Liver (tissue), 10 donors: ENCODE measurements at places on chromosomes 7 and 10. TPM values are rescaled to one million over a fixed set of nuclear protein-coding genes. Genes with fewer than 3 reads are reported as not detected.
A peak's percentile ranks its signal among the peaks of the same experiment; 100 is the strongest.

The MOGAT3 gene
- polyA plus RNA-seq, result 7.9 TPM

The ACTA2 gene
- 16.8 TPM for polyA plus RNA-seq

DNA sequence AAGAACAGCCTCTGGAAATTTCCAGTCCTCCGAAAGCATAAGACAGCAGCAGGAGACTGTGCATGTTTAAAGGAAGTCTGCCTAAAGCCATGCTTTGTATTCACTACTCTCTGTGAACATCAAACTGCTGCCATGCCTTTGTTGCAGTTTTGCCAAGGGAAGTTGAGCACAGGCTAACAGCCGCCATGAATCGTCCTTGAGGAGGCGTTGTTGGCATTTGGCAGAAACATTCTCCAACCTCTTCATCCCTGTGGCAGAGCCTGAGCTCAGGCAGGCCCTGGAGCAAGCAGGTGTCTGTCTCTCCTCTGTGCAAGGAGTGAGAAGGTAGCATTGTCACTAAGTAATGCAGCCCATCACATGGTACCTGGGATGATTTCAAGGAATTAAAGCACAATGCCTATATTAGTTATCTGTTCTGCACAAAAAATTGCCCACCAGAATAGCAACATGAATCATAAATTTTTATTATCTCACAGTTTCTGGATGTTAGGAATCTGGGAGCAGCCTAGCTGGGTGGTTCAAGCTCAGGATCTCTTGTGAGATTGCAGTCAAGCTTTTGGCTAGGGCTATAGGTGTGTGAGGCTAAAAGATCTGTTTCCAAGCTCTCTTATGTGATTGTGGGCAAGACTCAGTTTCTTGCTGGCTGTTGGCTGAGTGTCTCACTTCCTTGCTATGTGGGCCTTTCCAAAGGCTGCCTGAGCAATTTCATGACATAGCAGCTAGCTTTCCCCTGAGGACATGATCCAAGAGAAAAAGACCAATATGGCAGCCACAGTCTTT lies 46.5 kb upstream of the KIAA1217 start:
- no peak overlapping the region for H3K27ac ChIP-seq
- no peaks in the 10 kb centered on the region for H3K4me1 ChIP-seq
- no peaks in the 10 kb centered on the region for H3K36me3 ChIP-seq
- DNase-seq, result no peak
- H3K4me3 ChIP-seq, result no peak overlapping the region
- H3K27me3 ChIP-seq, result no peaks in the 10 kb centered on the region

The CYTH3 gene
- 2.9 TPM for polyA plus RNA-seq

- no peaks in the 10 kb centered on the region for H3K36me3 ChIP-seq
- H3K27me3 ChIP-seq, result no peaks in the 10 kb centered on the region
- no peaks in the 10 kb centered on the region for H3K4me1 ChIP-seq
- no peak overlapping the region for H3K27ac ChIP-seq
These were observed 16.5 kb upstream of the NT5C3A start for GRCh38 chr7:33079096-33079495.

GRCh38 chr7:108561047-108561619 lies 8.4 kb downstream of the THAP5 start:
- H3K4me1 ChIP-seq, result no peaks in the 10 kb centered on the region
- no peak overlapping the region for H3K4me3 ChIP-seq
- no peaks in the 10 kb centered on the region for H3K36me3 ChIP-seq
- no peak overlapping the region for H3K27ac ChIP-seq
- H3K27me3 ChIP-seq, result no peaks in the 10 kb centered on the region

DNA sequence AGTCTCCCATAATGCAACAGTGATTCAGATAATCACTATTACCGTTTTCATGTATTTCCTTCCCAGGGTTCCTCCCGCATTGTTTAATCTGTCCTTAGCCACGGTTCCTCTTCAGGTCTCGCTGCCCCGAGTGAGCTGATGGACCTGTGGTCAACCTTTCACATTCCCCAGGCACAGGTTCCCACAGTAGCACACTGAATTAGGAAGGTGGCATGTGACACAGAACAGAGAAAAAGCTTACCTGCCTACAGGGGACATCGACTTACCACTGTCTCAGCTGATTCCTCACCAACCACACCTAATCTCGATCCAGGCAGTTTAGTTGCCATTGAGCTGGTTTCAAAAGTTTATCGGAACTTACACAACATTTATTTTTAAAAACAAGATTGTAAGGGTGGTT lies 72.2 kb downstream of the MTURN start:
- no peak overlapping the region for H3K27ac ChIP-seq
- H3K4me3 ChIP-seq, result no peak overlapping the region
- H3K4me1 ChIP-seq, result no peaks in the 10 kb centered on the region
- H3K36me3 ChIP-seq, result no peaks in the 10 kb centered on the region
- H3K27me3 ChIP-seq, result no peaks in the 10 kb centered on the region
- no peak for DNase-seq

DNA sequence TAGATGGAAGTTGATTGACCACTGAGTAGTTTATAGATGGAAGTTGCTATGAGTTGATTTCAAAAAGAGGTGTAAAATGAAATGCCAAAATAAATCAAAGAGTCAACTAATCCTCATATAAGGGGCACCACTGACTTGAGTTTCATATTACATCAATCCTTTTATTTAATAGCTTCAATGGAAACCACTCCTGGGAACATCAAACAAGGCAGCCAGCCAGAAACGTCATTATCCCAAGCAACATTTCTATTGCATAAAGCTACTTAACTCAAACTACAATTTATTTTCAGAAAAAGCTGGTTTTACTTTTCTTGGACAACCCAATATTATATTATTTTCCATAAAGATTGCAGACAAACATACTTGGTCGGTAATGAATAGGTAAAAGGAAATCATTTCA lies 162.1 kb downstream of the TSPAN12 start:
- no peaks in the 10 kb centered on the region for H3K27me3 ChIP-seq
- H3K4me3 ChIP-seq, result no peak overlapping the region
- DNase-seq, result no peak

GRCh38 chr10:117830787-117831212 lies 215.9 kb downstream of the RAB11FIP2 start:
- H3K36me3 ChIP-seq, result no peaks in the 10 kb centered on the region
- no peak overlapping the region for H3K4me3 ChIP-seq
- no peak overlapping the region for H3K27ac ChIP-seq
- no peaks in the 10 kb centered on the region for H3K27me3 ChIP-seq
- H3K4me1 ChIP-seq, result no peaks in the 10 kb centered on the region

- H3K27me3 ChIP-seq, result no peaks in the 10 kb centered on the region
- H3K36me3 ChIP-seq, result no peaks in the 10 kb centered on the region
- no peak for DNase-seq
- H3K27ac ChIP-seq, result no peak overlapping the region
These were observed 259.4 kb upstream of the CELF2 start for GRCh38 chr10:10758306-10758705.

GRCh38 chr7:135808206-135808605 lies 59.6 kb upstream of the FAM180A start:
- no peak for DNase-seq
- no peak overlapping the region for H3K4me3 ChIP-seq
- H3K27me3 ChIP-seq, result no peaks in the 10 kb centered on the region
- H3K36me3 ChIP-seq, result no peaks in the 10 kb centered on the region

The CALHM1 gene
- polyA plus RNA-seq, result not detected

GRCh38 chr10:127300868-127301321 lies 104.5 kb upstream of the INSYN2A start:
- no peak overlapping the region for H3K4me3 ChIP-seq
- no peak for DNase-seq
- peak overlapping the region; percentile 59 for H3K27ac ChIP-seq
- H3K27me3 ChIP-seq, result no peaks in the 10 kb centered on the region
- H3K36me3 ChIP-seq, result no peaks in the 10 kb centered on the region

- no peak overlapping the region for H3K4me3 ChIP-seq
- H3K4me1 ChIP-seq, result no peaks in the 10 kb centered on the region
- no peaks in the 10 kb centered on the region for H3K27me3 ChIP-seq
- H3K27ac ChIP-seq, result no peak overlapping the region
- H3K36me3 ChIP-seq, result no peaks in the 10 kb centered on the region
These were observed 45.3 kb downstream of the ADRA2A start for GRCh38 chr10:111122127-111122526.

The CCL24 gene
- not detected for polyA plus RNA-seq

The UNCX gene
- polyA plus RNA-seq, result not detected

DNA sequence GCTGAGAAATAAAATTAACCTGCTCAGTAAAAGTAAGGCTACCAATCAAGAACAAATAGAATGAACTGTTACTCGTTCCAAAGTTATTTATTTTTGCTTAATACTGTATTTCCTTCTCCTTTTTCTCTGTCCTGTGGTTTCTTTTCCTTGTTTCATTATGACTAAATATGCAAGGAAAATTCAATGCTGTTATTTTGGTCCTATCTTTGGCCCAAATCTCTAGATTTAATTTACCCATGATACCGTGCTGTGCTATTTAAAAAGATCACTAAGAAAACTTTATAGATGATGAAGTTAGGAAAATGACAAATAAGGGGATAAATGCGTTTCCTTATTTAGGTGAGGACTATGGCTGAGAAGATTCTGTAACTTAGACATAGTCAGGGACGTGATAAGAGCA lies 45.3 kb upstream of the FAM133B start:
- H3K27ac ChIP-seq, result peak overlapping the region; percentile 21
- H3K4me3 ChIP-seq, result no peak overlapping the region
- peaks cover 17% of the 10 kb centered on the region for H3K4me1 ChIP-seq

GRCh38 chr7:7799138-7799537 lies 80.7 kb upstream of the RPA3 start:
- H3K27me3 ChIP-seq, result no peaks in the 10 kb centered on the region
- no peaks in the 10 kb centered on the region for H3K36me3 ChIP-seq
- no peak overlapping the region for H3K27ac ChIP-seq
- no peak overlapping the region for H3K4me3 ChIP-seq
- no peak for DNase-seq

The ST8SIA6 gene
- 0.53 TPM for polyA plus RNA-seq

The GIMAP8 gene
- polyA plus RNA-seq, result 1.6 TPM

DNA sequence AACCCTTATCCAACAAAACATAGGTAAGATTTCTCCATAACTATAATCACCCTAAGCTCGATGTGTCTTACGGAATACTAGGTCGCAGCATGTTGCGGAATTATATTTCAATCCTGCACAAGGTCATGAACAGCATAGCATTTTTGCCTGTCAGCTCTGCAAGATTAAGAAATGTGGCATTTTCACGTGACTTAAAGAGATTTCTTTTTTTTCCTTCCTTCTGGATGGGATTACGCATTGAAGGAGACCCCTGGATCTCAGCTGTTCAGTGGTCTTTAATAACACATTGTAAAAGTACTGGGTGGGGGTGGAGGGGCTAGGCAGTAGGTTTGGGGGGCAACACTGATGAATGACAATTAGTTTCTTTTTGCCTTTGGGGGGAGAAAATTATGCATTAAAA lies 106.7 kb downstream of the CUBN start:
- no peaks in the 10 kb centered on the region for H3K27me3 ChIP-seq
- H3K4me1 ChIP-seq, result no peaks in the 10 kb centered on the region
- no peak for DNase-seq
- H3K36me3 ChIP-seq, result no peaks in the 10 kb centered on the region
- no peak overlapping the region for H3K4me3 ChIP-seq

DNA sequence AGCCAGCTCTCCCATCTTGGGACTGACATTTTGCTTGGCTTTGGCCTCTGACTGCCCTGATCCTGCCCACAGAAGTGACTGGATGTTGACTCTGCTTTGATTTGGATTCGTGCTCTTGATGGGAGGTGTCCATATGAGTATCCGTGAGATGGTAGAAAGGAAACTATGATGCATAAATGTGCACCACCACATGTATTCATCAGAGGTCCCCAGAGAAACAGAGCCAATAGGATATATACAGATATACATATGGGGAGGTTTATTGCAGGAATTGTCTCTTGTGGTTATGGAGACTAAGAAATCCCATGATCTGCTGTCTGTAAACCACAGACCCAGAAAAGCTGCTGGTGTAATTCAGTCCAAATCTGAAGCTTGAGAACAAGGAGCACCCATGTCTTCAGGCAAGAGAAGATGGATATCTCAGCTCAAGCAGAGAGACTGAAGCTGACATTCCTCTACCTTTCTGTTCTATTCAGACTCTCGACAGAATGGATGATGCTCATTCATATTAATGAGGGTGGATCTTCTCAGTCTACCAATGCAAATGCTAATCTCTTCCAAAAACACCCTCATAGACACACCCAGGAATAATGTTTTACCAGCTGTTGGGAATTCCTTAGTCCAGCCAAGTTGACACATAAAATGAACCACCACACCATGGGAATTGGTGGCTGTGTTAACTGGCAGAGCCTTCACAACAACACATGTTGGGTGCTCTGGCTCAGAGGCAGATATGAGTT lies 390.7 kb downstream of the CCSER2 start:
- H3K27me3 ChIP-seq, result no peaks in the 10 kb centered on the region
- no peak for DNase-seq
- no peaks in the 10 kb centered on the region for H3K36me3 ChIP-seq
- H3K27ac ChIP-seq, result no peak overlapping the region

DNA sequence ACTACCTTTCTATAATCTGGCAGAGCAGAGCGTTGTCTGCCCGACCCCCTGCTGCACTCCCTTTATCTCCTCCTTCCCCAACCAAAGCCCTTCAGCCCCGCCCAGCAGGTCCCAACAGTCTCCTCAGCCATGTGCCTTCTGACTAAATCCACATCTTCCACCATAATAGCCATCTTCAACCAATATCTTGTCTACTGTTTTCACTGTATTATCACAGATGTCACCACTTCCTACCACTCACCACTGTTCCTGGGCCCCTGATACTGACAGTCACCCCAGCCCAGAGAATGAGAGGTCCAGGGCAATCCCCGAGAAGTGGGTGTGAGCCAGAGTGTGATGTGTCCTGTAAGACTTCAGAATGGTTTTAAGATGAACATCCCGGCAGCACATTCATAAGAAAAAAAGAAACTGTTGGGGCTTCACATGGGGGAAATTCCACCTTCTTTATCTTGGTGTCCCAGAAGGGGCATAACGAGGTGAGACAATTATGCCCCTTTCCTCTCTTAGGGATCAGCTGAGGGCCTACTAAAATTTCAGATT lies 25.3 kb downstream of the CCDC6 start:
- no peaks in the 10 kb centered on the region for H3K36me3 ChIP-seq
- no peaks in the 10 kb centered on the region for H3K27me3 ChIP-seq
- peak; percentile 42 for DNase-seq
- peaks cover 2% of the 10 kb centered on the region for H3K4me1 ChIP-seq
- no peak overlapping the region for H3K4me3 ChIP-seq
- no peak overlapping the region for H3K27ac ChIP-seq

DNA sequence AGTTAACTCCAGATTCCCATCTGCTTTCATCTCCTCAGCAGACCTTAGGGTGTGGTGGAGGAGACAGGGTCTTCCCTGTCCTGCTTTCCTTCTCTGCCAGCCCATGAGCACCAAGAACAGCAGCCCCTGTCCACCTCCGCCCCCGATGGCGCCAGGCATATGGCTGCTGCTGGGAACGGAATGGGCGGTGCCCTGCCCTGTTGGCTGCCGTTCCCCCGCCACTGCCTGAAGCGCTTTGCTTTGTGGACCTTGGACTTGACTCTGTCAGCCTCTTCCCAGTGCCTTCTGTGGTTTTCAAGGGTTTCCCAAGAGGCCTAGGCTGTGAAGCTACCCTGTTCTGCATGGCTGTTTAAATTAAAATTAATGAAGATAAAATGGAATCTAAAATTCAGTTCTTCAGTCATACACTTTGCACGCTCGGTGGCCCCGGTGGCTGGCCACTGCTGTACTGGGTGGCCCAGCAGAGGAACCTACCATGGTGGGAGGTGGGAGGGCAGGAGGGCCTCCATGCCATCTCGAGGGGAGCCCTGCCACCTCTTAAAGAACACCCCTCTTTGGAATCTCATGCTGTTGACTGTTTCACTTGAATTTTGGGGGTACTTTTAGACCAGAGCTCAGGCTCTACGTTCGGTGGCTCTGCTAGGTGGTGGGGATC lies 78.7 kb downstream of the NKX6-2 start:
- peaks cover 10% of the 10 kb centered on the region for H3K4me1 ChIP-seq
- DNase-seq, result no peak
- no peak overlapping the region for H3K27ac ChIP-seq
- H3K36me3 ChIP-seq, result peaks cover 16% of the 10 kb centered on the region
- H3K27me3 ChIP-seq, result no peaks in the 10 kb centered on the region
